ENCODE measurements at places on chromosomes 12 and 14.

DNA sequence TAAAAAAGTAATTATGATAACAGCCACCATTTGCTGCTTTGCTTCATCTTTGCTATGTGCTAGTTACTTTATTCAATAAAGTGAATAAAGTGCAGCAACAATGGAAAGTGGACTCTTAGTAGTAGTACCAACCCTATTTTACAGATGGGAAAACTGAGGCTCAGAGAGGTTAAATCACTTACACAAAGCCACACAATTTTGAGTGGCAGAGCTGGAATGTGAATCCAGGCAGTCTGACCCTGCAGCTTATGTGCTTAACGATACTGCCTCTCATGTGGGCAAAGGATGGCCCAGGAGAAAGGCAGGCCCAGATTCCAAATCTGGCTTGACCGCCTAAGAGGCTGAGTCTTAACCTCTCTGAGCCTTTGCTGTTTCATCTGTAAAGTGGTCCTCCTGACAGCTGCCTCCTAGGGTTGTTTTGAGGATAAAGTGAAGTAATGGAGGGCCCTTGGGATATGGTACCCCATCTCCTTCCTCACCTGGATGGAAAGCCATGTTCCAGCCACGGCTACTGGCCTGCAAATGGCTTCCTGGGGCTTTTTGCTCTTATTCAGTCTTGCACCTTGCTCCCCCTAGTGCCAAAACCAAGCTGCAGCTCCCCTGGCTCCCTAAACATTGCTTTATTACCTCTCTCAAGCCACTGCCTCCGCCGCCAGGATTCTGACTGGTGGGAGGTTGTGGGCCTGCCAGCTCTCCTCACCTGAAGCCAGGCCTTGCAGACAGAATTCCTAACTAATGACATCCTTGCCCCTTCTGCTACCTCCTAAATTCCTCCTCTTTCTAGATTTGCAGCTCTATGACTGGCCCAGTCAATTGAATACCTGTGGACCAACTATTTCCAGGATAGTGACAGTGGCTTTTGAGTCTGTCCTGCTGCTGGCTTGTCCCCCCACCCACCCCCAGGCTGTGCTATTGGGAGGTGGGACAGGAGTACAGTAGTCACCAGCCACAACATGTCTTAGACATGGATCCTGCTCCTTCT is 283.3 kb upstream of the PWP1 start:
- H3K27ac ChIP-seq: no peak overlapping the region
- no peaks in the 10 kb centered on the region for H3K4me1 ChIP-seq
- no peak overlapping the region for H3K4me3 ChIP-seq

DNA sequence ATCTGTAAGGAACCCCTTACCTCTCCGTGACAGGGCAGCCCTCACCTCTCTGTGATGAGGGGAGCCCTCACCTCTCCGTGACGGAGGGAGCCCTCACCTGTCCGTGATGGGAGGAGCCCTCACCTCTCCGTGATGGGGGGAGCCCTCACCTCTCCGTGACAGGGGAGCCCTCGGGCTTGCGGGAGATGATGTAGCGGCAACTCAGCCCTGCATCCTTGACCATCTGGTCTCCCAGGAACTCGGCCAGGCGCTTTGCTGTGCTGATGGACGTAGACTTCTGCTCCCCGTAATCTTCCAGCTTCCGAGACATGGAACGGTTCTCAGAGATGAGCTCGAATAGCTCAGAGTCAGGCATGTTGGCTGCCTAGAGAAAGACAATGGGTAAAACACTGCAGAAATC is 28.0 kb downstream of the POLE start:
- peaks cover 33% of the 10 kb centered on the region for H3K36me3 ChIP-seq
- no peaks in the 10 kb centered on the region for H3K27me3 ChIP-seq
- no peak overlapping the region for H3K27ac ChIP-seq
- no peaks in the 10 kb centered on the region for H3K4me1 ChIP-seq
- DNase-seq: no peak

DNA sequence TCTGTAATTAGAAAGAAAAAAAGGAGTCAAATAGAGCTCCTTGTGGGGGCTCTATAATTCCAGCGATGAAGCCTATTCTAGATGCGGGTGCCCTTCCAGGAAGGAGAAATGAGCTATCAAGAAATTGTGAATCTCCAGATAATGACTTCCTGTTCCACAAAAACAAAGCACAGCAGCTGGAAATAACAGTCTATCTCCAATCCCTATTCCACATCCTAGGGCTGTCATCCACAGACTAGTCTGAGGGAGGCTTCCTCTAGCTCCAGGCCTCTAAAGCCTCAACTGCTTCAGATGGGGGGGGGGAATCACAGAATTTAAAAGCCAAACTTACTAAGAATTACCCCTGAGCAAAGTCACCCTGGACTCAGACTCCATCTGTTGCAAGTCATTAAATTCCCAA is 77.4 kb upstream of the GTF2A1 start:
- no peaks in the 10 kb centered on the region for H3K27me3 ChIP-seq
- H3K4me1 ChIP-seq: no peaks in the 10 kb centered on the region
- no peak overlapping the region for H3K4me3 ChIP-seq
- no peaks in the 10 kb centered on the region for H3K36me3 ChIP-seq
- H3K27ac ChIP-seq: no peak overlapping the region

DNA sequence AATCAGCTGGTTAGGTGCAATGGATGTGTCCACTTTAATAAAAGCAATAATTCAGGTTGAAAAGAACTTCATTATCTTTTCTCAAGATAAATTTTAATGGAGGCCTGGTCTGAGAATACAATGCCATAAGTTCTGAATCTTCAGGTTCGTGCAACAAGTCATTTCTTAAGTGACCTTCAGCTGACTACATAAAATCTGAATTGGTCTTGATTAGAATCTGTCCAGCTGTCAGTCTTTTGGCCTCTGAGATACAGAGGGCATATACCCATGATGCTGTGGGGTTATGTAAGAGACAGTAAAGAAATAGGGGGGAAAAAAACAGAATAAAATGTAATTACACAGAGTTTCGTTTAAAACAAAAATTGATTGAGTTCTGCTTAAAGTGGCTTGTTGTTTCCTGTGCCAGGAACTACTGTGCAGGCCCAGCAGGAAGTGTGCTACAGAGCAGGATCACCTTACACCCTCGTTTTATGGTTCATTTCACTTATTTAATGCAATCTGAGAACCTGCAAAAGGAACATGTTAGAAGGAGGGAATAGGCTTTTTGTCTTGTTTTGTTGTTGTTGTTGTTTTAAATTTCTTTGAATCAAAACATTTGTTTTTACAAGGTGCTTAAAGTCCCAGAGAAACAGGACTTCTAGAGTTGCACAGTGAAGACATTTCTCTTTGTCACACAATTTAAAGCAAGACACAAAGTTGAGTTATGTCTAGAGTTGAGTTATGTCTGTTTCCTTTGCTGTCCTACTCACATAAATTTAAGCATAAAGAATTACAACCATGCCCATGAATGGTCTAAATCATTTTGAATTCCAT is 64.2 kb downstream of the LGR5 start:
- H3K27ac ChIP-seq: no peak overlapping the region
- no peaks in the 10 kb centered on the region for H3K36me3 ChIP-seq
- DNase-seq: no peak
- no peak overlapping the region for H3K4me3 ChIP-seq
- no peaks in the 10 kb centered on the region for H3K27me3 ChIP-seq

GRCh38 chr14:95183532-95184412 is 26.4 kb upstream of the DICER1 start:
- peak overlapping the region; percentile 88 for H3K27ac ChIP-seq
- DNase-seq: no peak
- H3K4me3 ChIP-seq: no peak overlapping the region
- H3K36me3 ChIP-seq: no peaks in the 10 kb centered on the region
- no peaks in the 10 kb centered on the region for H3K4me1 ChIP-seq

DNA sequence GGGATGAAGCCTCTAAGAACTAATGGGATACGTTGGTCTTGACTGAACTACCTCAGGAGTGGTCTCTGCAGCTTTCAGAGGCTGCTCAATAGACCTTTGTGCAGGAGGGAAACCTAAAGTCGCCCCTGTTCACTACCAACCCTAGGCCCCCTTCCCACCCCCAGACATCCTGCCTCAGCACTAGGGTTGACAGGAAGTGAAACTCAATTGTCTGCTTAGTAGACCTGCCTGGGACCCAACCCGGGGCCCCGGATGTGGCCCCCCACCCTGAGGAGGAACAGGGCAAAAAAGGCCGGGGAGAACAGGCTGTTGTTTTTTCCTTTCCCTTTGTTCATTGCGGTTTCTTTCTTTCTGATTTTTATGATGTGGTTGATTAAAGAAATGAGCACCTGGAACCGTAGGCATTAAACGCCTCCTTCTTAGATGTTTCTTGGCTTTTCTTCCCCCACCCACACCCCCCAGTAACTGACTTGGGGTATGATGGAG is 1.6 kb upstream of the DGKA start:
- no peak overlapping the region for H3K4me3 ChIP-seq
- DNase-seq: no peak
- H3K36me3 ChIP-seq: no peaks in the 10 kb centered on the region
- H3K27me3 ChIP-seq: no peaks in the 10 kb centered on the region
- H3K4me1 ChIP-seq: peaks cover 44% of the 10 kb centered on the region

DNA sequence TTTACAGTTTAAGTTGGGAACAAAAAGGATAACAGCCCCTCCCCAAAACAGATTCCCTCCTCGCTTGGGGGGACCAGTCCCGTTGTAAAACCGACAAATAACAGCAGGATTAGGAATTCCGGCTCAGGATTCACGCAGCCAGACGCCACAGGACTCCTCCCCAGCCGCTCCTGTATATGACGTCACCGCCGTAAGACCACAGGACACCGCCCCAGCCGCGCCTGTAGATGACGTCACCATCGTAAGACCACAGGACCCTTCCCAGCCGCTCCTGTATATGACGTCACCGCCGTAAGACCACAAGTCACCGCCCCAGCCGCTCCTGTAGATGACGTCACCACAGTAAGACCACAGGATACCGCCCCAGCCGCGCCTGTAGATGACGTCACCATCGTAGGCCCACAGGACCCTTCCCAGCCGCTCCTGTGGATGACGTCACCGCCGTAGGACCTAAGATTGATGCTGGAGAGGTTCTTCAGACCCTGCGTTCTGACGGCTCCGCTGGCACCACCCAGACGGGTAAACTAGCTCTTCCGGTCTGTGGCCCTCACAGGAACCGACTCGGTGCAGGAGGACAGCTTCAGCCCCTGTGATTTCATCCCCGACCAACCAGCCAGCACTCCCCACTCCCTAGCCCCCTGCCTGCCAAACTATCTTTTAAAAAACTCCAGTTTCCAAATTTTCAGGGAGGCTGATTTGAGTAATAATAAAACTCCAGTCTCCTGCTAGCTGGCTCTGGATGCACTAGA is 43.9 kb upstream of the FBRSL1 start:
- H3K36me3 ChIP-seq: no peaks in the 10 kb centered on the region
- H3K27me3 ChIP-seq: no peaks in the 10 kb centered on the region
- H3K27ac ChIP-seq: no peak overlapping the region
- no peak overlapping the region for H3K4me3 ChIP-seq
- no peaks in the 10 kb centered on the region for H3K4me1 ChIP-seq

DNA sequence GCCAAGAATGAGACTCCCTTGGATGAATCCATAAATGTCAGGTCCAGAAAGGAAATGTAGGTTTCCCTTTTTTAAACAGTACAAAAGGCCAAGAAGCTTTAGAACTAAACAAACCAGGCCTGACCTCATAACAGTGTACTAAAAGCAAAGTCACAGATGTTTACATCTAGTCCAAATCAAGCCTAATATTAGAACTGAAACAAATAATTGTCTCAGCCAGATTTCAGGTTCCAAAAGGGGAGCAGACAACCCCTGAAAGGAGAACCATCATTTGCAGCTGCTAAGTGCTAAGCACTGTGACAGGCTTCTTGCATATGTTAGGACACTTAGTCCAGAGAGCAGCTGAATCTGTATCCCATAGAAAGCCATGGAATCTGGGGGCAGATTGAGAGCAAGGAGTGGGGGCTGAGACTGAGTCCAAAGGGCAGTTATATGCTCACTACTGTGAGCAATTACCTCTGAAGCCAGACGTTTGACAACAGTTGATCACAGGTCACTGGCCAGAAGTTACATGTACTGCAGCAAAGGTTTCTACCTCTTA is 90.1 kb downstream of the STXBP6 start:
- H3K4me3 ChIP-seq: no peak overlapping the region
- DNase-seq: no peak
- no peak overlapping the region for H3K27ac ChIP-seq
- no peaks in the 10 kb centered on the region for H3K36me3 ChIP-seq
- H3K4me1 ChIP-seq: peaks cover 11% of the 10 kb centered on the region

GRCh38 chr12:130622803-130623202 is 93.3 kb downstream of the RIMBP2 start:
- H3K36me3 ChIP-seq: no peaks in the 10 kb centered on the region
- H3K4me1 ChIP-seq: no peaks in the 10 kb centered on the region
- H3K4me3 ChIP-seq: no peak overlapping the region
- DNase-seq: no peak
- no peak overlapping the region for H3K27ac ChIP-seq

DNA sequence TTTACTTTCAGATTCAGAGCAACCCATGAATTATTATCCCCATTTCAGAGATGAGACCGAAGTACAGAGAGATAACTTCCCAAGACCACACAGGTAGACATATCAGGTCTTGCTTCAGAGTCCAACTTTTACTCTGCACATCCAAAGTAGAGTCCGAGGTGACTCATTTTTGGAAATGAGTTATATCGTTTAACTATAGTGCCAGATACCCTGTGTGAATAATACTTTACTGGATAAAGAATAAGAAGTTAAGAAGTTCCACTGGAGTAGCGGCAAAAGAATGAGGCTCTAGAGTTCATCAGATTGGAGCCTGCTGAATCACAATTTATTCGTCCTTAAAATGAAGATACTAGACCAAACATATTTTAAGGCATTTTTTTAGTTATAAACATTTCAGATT is 124.7 kb downstream of the EPS8 start:
- no peak overlapping the region for H3K27ac ChIP-seq
- H3K36me3 ChIP-seq: no peaks in the 10 kb centered on the region
- no peak for DNase-seq
- H3K4me3 ChIP-seq: no peak overlapping the region

DNA sequence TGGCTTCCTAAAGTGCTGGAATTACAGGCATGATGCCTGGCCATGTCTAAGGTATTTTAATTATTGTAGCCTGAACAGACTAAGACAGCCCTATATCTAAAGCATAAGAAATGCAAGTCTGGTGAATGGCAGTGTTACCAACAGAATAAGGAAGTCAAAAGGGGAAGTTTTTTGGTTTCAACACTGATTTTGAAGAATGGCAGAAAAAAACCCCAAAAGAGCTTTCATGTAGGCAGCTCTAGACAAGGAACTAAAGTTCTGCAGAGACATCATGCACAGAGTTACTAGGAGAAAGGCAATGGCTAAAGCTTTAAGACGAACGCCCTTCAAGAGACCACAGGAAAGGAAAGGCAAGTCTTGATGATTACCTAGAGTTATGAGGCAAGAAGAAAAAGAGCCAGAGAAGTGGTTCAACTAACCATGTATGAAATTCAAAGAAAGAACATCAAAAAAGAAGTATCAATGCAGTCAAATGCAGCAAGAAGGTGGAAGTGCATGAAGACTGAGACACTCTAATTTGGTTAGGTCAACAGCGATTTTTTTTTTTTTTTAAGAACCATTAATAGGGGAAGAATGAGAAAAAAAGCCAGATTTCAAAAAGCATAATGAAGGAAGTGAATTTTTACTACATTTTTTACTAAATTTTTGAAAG is 50.8 kb downstream of the RPS6KA5 start:
- no peaks in the 10 kb centered on the region for H3K4me1 ChIP-seq
- H3K27me3 ChIP-seq: no peaks in the 10 kb centered on the region
- H3K27ac ChIP-seq: no peak overlapping the region
- H3K4me3 ChIP-seq: no peak overlapping the region
- DNase-seq: no peak

GRCh38 chr12:119578112-119578511 is 15.5 kb upstream of the TMEM233 start:
- no peaks in the 10 kb centered on the region for H3K4me1 ChIP-seq
- H3K27ac ChIP-seq: no peak overlapping the region
- H3K4me3 ChIP-seq: no peak overlapping the region
- DNase-seq: no peak
- H3K27me3 ChIP-seq: no peaks in the 10 kb centered on the region
- H3K36me3 ChIP-seq: no peaks in the 10 kb centered on the region
